Gastrocnemius medialis (tissue), 4 donors: ENCODE measurements at places on chromosomes 16 and 17. TPM values are rescaled to one million over a fixed set of nuclear protein-coding genes. Genes with fewer than 3 reads are reported as not detected.

The CASKIN2 gene
- total RNA-seq: 18.2 TPM

The GLIS2 gene
- not detected for total RNA-seq

The GHDC gene
- 17.4 TPM for total RNA-seq

The PERCC1 gene
- total RNA-seq: not detected

The CENPN gene
- total RNA-seq: 6.6 TPM

The DBNDD1 gene
- total RNA-seq: 22.6 TPM

The TBX2 gene
- total RNA-seq: 7.8 TPM

The KRT39 gene
- not detected for total RNA-seq

The IGSF6 gene
- 0.60 TPM for total RNA-seq

The HAS3 gene
- total RNA-seq: 0.23 TPM

The NPIPB9 gene
- not detected for total RNA-seq

The CDRT4 gene
- 2.0 TPM for total RNA-seq

DNA sequence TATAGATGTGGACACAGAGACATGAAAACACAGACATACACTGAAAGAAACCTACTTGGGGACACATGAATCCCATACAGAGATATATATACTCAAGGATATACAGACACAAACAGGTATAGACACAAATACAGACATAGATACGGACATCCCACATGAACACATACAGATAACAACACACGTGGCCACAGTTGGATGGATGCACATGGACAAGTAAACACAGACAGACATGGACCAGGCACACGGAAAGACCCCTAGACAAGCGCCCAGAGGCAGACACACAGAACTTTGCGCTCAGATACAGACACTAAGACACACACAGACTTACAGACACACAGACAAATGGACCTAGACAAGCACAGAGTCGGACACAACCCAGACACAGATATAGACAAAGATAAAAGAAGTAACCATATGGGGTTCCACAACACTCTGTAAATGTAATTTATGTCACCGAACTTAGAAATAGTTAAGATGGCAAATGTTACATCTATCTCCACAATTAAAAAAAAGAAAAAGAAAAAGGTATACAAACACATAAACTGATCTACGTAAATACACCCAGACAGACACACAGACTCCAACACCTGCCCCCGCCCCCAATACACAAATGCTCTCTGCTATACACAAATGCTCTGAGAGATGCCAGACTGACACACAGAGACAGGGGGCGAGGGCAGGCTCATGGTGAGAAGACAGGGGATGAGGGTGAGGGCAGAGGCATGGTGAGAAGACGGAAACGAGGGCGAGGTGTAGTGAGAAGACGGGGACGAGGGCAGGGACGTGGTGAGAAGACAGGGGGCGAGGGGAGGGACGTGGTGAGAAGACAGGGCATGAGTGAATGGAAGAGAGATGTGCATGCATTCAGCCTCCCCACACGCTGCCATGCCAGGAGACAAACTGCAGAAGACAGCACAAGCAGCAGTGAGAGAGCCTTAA is 118.3 kb downstream of the SMG6 start:
- DNase-seq: no peak

DNA sequence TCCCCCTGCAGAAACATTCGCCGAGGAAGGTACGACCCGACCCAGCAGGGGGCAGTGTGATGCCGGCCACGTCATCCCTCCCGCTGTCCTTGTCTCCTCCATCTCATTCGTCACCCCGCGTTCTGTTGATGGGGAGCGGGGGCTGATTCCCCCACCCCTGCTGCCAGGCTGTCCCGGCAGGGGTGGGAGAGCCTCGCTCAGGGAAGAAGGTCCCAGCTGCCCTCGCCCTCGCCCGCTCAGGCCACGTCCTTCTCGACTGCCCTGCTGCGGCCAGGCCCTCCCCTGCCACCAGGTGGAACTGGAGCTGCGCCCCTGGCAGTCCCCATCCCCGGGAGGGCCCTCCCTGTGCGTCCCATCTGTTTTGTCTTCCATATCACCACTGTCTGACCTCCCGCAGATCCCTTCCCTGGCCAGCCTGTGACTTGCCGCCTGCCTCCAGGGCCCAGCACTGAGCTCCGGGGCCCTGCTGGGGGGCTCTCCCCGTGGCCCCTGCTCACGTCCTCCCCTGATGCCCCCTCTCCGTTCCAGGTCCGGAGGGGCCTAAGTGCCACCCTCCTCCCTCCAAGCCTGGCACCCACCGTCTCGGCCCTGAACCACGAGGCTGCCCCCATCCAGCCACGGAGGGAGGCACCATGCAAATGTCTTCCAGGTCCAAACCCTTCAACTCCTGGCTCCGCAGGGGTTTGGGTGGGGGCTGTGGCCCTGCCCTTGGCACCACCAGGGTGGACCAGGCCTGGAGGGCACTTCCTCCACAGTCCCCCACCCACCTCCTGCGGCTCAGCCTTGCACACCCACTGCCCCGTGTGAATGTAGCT is 20.6 kb downstream of the ADAM11 start:
- peak; percentile 51 for DNase-seq

- DNase-seq: no peak
Measured at GRCh38 chr16:80958284-80958683, 48.4 kb downstream of the CMC2 start.

DNA sequence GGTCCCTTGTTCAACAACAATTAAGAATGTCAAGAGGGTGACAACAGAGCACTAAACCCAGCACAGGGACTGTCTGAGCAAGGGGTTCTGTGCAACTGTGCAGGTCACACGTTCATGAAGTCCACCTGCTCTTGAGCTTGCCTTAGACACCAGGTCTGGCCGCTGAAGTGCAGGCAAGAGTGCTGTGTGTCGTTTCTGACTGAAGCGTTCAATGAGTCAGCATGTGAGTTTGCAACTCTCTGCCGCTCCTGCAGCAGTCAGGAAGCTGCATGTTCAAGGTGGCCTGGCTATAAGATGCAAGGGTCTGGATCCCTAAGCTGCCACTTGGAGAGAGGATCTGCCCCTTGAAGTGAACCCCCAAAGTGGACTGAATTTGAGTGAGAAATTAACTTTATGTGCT is 332.7 kb upstream of the HSBP1 start:
- no peak for DNase-seq

- DNase-seq: no peak
Measured at GRCh38 chr17:61459939-61460718, 7.9 kb downstream of the TBX4 start.

DNA sequence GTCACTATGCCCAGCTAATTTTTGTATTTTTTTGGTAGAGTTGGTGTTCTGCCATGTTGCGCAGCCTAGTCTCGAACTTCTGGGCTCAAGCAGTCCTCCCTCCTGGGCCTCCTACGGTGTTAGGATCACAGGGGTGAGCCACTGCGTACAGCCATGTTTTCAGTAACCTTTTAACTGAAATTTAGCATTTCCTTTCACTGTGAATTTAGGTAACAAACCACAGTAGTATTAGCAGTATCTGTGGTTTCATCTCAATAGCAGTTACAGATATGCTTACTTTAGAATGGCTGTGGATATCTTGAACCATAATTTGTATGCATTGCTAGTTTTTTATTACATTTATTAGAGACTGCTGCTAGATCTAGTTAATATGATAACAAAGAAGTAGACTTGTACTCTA is 4.3 kb upstream of the RANGRF start:
- DNase-seq: no peak

- DNase-seq: no peak
Measured at GRCh38 chr17:63827801-63828221, 348 bp upstream of the FTSJ3 start.

GRCh38 chr17:79401704-79402674 is 208.9 kb downstream of the RBFOX3 start:
- DNase-seq: no peak

DNA sequence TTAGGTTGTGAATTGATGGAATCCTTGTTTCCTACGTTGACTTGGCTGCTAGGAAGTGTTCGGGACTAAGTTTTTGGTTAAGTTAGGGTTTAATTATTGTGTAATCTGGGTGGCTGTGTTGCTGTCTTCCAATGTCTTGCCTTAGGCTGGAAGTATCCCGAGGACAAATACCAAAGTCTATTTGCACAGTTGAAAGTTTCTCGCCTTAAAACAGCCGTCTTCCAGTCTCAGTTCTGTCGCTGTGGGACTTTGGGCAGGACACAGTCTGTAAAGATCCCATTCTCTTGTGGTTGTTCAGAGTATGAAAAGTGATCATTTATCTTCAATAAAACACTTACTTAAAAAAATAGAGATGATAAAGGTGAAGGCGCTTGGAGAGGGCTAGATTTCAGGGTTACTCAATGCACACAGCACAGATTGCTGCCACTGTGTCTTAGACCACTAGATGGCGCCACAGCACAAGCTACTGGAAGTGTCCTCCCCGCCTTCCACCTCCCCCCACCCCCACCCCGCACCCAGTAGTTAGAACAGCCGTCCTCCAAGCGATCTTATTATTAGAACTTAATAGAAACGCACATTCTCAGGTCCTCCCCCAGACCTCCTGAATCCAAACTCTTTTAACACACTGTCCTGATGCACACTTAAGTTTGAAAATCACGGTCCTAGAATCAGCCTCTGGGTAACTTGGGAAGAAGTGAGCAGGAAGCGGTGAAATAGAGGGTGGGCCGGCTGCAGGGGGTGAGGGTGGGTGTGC is 45.8 kb downstream of the AKAP1 start:
- DNase-seq: peak; percentile 79

- no peak for DNase-seq
Measured at GRCh38 chr16:51867386-51868065, 679.4 kb downstream of the TOX3 start.

DNA sequence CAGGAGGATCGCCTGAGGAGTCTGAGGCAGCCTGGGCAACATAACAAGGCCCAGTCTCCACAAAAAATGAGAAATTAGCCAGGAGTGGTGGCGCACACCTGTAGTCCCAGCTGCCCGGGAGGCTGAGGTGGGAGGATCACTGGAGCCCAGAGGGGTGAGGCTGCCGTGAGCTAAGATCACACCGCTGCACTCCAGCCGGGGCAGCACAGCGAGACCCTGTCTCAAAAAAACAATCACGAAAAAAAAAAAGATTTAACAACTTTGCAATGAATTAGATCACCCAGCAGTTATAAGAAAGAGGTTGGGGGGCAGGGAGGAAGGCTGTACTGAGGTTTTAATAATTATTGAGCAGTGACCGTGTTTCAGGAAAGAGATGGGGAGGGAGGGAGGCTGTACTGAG is 49.4 kb downstream of the RPH3AL start:
- DNase-seq: no peak

DNA sequence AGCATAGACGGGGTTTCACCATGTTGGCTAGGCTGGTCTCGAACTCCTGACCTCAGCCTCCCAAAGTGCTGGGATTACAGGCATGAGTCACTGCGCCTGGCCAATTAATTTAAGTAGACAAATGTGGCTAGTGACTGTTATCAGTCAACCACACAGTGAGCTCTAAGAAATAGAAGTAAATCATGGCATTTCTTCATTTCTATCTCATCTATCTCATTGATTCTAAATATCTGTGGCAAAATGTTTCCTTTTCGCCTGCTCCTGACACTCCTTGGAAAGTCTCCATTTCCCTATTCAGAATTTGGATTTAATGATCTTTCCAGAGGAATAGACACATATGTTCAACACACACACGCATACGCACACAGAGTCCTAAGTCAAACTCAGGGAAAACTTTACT is 81.3 kb downstream of the HIC1 start:
- no peak for DNase-seq

- DNase-seq: peak; percentile 91
Measured at GRCh38 chr16:75105306-75106061, 11.1 kb downstream of the LDHD start.

- no peak for DNase-seq
Measured at GRCh38 chr16:10669791-10670190, 24.9 kb downstream of the TEKT5 start.

- no peak for DNase-seq
Measured at GRCh38 chr17:20988001-20988636, 54.7 kb downstream of the USP22 start.

GRCh38 chr17:75553295-75554110 is 28.0 kb downstream of the LLGL2 start:
- no peak for DNase-seq

DNA sequence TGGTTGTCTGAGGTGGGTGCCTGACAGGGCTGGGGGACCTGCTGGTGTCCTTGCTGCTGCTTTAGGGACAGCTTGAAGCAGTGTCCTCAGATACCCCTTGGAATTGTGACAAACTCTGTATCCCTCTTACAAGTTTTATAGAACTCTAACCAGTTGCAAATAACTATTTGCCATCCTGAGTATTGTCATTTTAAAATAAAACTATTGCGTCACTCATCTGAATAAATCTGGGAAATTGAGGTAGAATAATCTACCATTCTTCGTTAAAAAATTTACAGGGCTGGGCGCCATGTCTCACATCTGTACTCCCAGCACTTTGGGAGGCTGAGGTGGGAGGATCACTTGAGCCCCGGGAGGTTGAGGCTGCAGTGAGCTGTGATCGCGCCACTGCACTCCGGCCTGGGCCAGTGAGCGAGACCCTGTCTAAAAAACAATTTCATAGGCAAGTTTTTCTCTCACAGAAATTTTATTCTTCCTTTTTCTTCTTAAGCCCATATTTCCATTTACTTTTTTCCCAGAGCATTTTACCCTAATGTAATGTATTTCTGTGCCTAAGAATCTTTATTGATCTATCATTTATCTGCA is 14.2 kb downstream of the ZNF750 start:
- no peak for DNase-seq

DNA sequence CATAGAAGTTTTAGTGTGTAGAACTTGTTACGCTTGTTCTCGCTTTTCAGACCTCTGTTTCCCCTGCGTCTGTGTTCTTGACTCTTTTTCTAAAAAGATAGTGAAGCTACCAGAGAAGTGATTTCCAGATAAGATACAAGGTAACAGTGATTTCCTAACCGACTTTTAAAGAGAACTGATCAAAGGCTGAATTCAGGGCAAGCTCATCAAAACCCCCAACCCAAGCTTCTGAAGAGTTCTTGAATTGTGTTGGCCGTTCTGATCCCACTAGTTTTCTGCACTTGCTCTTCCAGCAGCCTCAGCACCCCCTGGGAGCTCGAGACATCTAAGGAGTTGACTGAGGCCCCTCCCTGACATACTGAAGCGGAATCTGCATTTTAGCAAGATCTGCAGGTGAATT is 12.7 kb upstream of the NSMCE1 start:
- DNase-seq: no peak

- no peak for DNase-seq
Measured at GRCh38 chr17:76538941-76539570, 788 bp upstream of the PRCD start.
